ENCODE measurements at places on chromosomes 16 and 17.

DNA sequence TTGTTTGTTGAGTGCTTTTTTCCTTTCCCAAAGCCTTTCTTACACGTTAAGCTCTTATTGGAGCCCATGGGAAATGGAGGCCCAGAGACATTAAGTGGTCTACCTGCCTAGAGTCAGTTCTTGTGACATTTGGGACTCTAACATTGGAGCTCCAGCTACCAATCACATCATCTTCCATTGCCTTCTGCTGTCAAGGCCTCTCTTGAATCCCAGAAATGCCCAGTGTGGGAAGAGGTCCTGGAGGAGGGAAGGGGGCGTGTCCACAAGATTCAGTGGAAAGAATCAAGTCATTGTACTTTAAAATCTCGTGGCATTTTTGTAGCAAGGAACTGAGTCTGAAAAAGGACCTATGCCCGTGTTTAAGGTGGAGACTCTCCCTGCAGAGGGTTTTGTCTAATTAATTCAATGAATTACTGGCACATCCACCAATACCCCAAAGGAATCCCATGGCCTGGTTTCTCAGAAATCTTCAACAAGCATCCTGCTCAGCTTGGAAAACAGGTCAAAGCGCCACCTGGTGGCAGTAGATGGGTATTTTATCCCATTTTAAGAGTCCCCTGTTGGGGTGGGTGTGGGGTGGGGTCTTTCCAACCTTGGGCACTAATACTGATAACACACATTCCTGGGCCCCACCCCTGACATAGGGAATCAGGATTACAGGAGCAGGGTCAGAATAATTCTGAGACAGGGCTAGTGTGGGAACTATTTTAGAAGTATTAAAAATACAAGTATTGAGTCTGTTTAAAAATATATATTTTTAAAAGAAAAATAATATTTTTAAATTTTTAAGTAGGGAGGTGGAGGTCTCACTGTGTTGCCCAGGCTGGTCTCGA is 24.6 kb downstream of the GPT2 start:
- no peak overlapping the region for H3K27ac ChIP-seq
- no peak overlapping the region for H3K4me3 ChIP-seq
- H3K27me3 ChIP-seq: no peaks in the 10 kb centered on the region
- H3K36me3 ChIP-seq: peaks cover 13% of the 10 kb centered on the region

- no peaks in the 10 kb centered on the region for H3K27me3 ChIP-seq
- no peak overlapping the region for H3K27ac ChIP-seq
- no peak for DNase-seq
- peaks cover 6% of the 10 kb centered on the region for H3K36me3 ChIP-seq
Measured at GRCh38 chr16:4684058-4684715, 9.2 kb upstream of the NUDT16L1 start.

GRCh38 chr17:43994272-43995149 is 9.9 kb upstream of the NAGS start:
- no peak overlapping the region for H3K27ac ChIP-seq
- peak; percentile 74 for DNase-seq
- H3K4me3 ChIP-seq: no peak overlapping the region

DNA sequence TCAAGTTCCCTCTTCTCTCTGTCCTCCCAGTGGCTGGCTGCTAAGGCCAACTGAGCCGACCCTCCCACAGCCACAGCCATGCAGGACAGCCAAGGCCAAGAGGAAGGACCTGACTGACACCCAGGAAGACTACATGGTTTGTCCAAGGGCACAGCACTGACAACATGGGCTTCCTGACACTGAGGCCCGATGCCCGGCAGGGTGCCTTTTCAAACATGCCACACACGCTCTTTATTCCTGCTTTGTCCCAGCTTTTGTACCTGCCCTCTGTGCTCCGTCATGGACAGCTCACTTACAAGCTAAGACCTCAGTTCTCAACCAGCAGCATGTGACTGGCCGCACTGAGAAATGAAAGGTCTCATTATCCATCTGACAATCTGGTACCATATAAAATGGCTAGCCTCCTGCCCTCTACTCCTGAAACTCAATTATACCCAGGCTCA is 45.8 kb downstream of the TEX2 start:
- peaks cover 30% of the 10 kb centered on the region for H3K4me1 ChIP-seq
- peaks cover 26% of the 10 kb centered on the region for H3K36me3 ChIP-seq
- H3K27ac ChIP-seq: peak overlapping the region; percentile 30
- H3K27me3 ChIP-seq: no peaks in the 10 kb centered on the region
- no peak for DNase-seq

DNA sequence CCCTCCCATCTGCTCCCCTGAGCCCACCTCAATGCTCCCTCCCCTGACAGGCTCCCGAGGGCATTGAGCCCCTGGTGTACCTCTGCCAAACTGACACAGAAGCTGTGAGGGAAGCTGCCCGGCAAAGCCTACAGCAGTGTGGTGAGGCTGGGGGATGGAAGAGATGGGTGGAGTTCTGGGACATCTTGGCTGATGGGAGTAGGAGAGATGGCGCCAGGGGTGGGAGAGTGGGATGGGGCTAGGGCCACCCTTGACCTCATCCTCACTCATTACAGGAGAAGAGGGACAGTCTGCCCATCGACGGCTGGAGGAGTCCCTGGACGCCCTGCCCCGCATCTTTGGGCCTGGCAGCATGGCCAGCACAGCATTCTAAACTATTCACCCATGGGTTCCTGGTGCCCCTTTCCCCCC is 16.2 kb upstream of the CTCF start:
- H3K4me3 ChIP-seq: no peak overlapping the region
- no peak overlapping the region for H3K27ac ChIP-seq
- no peak for DNase-seq
- H3K4me1 ChIP-seq: peaks cover 34% of the 10 kb centered on the region

DNA sequence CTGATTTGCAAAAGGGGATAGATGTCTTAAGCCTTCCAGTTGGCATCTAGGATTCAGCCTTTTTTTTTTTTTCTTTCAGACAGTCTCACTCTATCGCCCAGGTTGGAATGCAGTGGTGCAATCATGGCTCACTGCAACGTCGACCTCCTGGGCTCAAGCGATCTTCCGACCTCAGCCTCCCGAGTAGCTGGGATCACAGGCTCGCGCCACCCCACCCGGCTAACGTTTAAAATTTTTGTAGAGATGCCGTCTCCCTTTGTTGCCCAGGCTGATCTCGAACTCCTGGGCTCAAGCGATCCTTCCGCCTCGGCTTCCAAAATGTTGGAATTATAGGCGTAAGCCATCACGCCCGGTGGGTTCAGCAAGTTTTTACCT is 571 bp upstream of the CCP110 start:
- no peak overlapping the region for H3K4me3 ChIP-seq
- H3K27me3 ChIP-seq: no peaks in the 10 kb centered on the region
- H3K4me1 ChIP-seq: peaks cover 30% of the 10 kb centered on the region

DNA sequence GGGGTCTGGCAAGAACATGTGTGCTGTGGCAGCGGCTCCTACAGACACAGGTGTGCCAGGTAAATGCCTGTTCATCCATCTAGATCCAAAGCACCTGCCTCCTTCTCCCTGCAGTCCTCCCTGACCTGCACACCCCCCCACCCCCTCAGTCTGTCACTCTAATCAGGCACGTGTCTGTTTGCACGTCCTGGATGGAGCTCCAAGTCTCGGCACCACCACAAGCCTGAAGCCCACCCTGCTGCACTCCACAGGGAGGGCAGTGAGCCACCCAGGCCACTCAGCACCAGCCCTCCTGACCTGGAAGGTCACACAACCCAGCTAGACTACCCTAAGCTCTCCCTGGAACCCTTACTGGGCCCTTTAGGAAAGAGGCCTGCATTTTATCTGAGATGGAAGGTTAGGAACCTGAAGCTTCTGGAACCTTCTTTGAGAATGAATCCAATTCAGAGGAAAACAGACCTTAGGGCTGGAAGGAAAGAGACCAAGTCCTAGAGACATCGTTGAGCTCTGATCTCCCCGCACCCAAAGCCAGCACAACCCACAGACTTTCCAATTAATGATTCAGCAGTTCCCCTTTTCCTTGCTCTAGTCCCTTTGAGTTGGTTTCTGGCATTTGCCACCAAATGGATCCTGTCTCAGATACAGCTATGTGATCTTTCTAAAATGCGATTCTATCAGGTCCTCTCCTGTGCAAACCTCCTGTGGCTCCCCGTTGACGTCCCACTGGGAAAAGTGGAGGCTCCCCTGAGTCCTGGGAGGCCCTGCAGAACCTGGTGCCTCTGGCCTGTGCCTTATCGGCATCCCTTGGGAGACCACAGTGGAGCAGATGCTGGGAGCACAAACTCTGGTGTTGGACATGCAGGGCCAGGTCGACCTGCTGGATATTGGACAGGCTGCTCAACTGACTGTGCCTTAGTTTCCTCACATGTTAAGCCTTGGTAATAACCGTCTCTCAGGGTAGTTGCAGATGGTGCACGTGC is 67.9 kb downstream of the PRMT7 start:
- no peak overlapping the region for H3K27ac ChIP-seq
- DNase-seq: no peak
- no peaks in the 10 kb centered on the region for H3K36me3 ChIP-seq
- no peak overlapping the region for H3K4me3 ChIP-seq

DNA sequence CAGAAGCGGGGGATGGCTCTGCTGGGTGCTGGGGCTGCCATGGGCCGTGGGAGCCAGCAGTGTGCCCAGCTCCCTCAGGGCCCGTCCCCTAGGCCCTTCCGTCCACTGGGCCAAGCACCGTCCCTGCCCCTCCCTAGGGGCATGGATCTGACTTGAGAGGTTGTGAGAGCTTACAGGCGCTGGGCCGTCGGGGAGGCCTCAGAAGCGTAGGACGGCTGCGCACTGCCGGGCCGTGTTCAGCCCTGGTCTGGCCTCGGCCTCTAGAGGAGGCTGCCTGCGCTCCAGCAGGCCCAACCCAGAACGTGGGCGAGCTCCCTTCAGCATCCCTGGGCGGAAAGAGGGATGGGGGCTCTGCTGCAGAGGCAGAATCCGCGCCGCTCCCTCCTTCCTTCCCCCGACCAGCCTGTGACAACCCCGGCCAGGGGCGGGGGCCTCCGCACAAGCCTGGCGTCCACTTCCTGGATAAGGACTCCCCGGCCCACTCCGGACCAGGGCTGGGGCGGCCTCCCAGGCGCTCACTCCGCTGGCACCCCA is 685 bp upstream of the MPG start:
- DNase-seq: peak; percentile 55
- peaks cover 4% of the 10 kb centered on the region for H3K36me3 ChIP-seq
- peak overlapping the region; percentile 78 for H3K4me3 ChIP-seq
- peaks cover 23% of the 10 kb centered on the region for H3K27me3 ChIP-seq
- H3K4me1 ChIP-seq: peaks cover 26% of the 10 kb centered on the region

DNA sequence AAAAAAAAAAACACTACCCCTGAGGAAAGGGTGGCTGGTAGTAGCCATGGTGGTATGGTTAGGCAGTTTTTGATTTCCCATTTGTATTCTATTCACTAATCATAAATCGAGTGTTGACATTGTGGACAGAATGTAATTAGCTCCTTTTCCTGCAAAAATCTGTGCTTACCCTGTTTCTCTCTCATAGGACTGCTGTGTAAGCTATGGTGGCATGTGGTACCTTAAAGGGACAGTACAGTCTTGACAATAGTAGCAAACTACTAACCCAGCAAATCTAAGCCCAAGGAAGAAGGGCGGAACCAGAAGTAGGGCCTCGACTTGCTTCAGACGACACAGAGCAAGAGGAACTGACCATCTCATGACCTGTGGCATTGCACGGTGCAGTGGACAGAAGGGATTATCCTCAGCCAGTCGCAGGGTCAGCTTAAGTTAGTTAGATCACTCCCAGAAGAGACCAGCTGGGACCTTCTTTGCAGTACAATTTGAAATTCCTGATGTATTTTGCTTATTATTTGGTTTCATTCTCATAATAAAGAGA is 36.3 kb downstream of the POLR3E start:
- H3K4me3 ChIP-seq: no peak overlapping the region
- H3K27ac ChIP-seq: no peak overlapping the region
- H3K27me3 ChIP-seq: no peaks in the 10 kb centered on the region
- peaks cover 11% of the 10 kb centered on the region for H3K4me1 ChIP-seq

- H3K27me3 ChIP-seq: no peaks in the 10 kb centered on the region
- H3K4me1 ChIP-seq: peaks cover 37% of the 10 kb centered on the region
- peak; percentile 82 for DNase-seq
- peaks cover 8% of the 10 kb centered on the region for H3K36me3 ChIP-seq
- H3K27ac ChIP-seq: peak overlapping the region; percentile 90
- peak overlapping the region; percentile 76 for H3K4me3 ChIP-seq
Measured at GRCh38 chr16:3578610-3579551, 1.7 kb upstream of the NLRC3 start.

- peaks cover 23% of the 10 kb centered on the region for H3K36me3 ChIP-seq
- no peaks in the 10 kb centered on the region for H3K27me3 ChIP-seq
- no peak overlapping the region for H3K27ac ChIP-seq
- H3K4me1 ChIP-seq: peaks cover 4% of the 10 kb centered on the region
- no peak for DNase-seq
Measured at GRCh38 chr17:4186357-4186881, 43.4 kb downstream of the CYB5D2 start.

GRCh38 chr16:72198021-72198711 is 26.2 kb upstream of the PMFBP1 start:
- H3K36me3 ChIP-seq: no peaks in the 10 kb centered on the region
- H3K4me1 ChIP-seq: peaks cover 2% of the 10 kb centered on the region
- no peak overlapping the region for H3K27ac ChIP-seq
- no peak for DNase-seq
- H3K4me3 ChIP-seq: no peak overlapping the region

GRCh38 chr17:17304521-17304985 is 1.4 kb downstream of the NT5M start:
- H3K27ac ChIP-seq: peak overlapping the region; percentile 89
- peak overlapping the region; percentile 83 for H3K4me3 ChIP-seq
- no peaks in the 10 kb centered on the region for H3K27me3 ChIP-seq
- H3K36me3 ChIP-seq: peaks cover 8% of the 10 kb centered on the region
- DNase-seq: peak; percentile 33

DNA sequence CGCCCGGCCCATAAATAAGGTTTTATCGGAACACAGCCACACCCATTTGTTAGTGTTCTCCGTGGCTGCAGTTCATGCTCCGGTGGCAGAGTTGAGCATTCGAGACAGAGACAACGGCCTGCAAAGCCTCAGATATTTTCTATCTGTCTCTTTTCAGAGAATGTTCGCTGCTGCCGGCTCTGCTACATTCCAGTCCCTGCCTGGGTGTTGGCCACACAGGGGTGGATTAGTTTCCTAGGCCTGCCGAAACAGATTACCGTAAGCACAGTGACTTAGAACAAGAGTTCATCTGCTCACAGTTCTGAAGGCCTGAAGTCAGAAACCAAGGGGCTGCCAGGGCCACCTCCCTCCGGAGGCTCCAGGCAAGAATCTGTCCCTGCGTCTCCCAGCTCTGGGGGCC is 19.1 kb upstream of the GSG1L start:
- H3K27ac ChIP-seq: no peak overlapping the region
- H3K4me1 ChIP-seq: no peaks in the 10 kb centered on the region
- H3K27me3 ChIP-seq: no peaks in the 10 kb centered on the region
- H3K4me3 ChIP-seq: no peak overlapping the region

DNA sequence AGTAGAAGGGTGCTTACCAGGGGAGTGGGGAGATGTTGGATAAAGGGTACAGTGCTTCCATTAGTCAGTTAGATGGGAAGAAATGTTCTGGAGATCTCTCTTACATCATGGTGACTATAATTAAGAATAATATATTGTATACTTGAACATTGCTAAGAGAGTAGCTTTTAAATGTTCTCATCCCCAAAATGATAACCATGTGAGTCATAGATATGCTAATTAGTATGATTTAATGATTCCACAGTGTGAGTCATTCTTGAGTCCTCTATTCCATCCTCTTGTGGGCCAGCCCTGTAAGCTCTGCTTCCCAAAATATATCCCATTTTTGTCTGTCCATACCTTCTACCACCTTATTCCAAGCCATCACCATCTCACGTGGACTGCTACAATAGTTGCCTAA is 80.6 kb upstream of the CDH11 start:
- H3K4me1 ChIP-seq: no peaks in the 10 kb centered on the region
- H3K27ac ChIP-seq: no peak overlapping the region
- H3K36me3 ChIP-seq: no peaks in the 10 kb centered on the region
- H3K4me3 ChIP-seq: no peak overlapping the region
- DNase-seq: no peak
